ENCODE measurements at places on chromosomes 7 and 10.

- no peak for DNase-seq
Measured at GRCh38 chr7:120783273-120783672, 74.7 kb downstream of the TSPAN12 start.

GRCh38 chr7:94069162-94069739 lies 65.1 kb upstream of the BET1 start:
- no peak for DNase-seq

DNA sequence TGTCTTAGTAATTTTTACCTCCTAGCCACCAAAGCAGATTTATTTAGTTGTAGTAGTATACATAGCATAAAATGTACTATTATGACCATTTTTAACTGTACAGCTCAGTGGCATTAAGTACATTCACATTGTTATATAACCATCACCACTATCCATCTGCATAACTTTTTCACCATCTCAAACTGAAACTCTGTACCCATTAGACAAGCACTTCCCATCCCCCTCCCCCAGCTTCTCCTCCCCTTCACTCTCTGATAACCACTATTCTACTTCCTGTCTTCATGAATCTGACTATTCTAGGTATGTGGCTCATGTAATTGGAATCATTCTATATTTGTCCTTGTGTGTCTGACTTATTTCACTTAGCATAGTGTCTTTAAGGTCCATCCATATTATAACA lies 71.9 kb downstream of the MRPL32 start:
- DNase-seq = no peak

DNA sequence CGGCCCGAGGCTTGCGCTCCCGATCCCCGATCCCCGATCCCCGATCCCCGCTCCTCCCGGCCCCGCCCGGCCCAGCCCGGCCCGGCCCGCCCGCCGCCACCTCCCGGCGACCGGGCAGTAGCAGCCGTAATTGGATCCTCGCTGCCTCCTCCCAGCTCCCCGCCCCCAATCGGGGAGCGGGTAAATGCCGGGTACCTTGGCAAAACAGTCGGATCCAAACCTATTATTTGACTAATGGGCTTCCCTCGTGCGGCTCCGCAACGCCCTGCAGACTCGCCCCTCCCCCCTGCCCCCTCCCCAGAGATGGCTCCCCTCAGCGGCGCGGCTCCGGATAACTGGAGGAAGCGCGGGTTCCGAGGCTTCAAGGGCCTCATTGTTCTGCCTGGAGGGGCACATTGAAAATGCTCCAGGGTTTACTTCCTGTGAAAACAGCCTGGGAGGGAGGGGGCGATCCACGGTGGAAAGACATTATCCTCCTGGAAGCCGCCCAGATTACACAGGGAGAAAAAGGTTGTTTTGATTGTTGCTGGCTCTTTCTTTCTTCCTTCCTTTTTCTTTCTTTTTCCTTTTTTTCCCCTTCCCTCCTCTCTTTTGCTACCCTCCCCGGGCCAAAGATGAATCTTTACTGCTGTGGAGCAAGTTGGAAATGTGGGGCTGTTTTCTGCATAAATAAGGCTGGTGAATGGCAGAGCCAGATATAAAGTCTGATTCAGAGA lies 94.7 kb upstream of the ZMIZ1 start:
- peak; percentile 9 for DNase-seq

- DNase-seq = no peak
Measured at GRCh38 chr10:85936161-85936560, 430.4 kb downstream of the GRID1 start.

- DNase-seq = no peak
Measured at GRCh38 chr10:84715911-84716310, 387.5 kb downstream of the CCSER2 start.

- no peak for DNase-seq
Measured at GRCh38 chr10:79424221-79425073, 21.0 kb downstream of the ZCCHC24 start.

- DNase-seq = no peak
Measured at GRCh38 chr10:98646998-98647917, 200.5 kb upstream of the HPS1 start.

GRCh38 chr10:104201636-104202035 lies 30.5 kb downstream of the CFAP43 start:
- DNase-seq = no peak

GRCh38 chr7:157684157-157684908 lies 347.5 kb downstream of the DNAJB6 start:
- no peak for DNase-seq

DNA sequence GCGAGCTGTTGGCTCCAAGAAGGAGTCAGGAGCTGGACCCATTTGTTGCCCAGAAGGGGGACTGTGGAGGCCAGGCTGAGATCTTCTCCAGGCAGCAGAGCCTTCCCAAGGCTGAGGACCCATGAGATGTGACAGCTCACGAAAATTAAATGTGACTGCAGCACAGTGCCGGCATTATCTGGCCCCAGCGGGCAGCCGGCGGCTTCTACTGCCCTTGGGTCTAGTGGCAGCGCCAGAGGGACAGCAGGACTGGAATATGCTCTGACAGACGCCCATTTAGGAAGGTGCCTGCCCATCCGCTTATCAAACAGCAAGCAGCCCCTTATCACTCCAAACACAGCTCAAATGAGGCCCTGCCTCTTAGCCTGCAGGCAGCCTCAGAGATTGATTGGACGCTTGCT lies 122.9 kb upstream of the LYZL2 start:
- no peak for DNase-seq

GRCh38 chr10:95467162-95467599 lies 94.0 kb downstream of the SORBS1 start:
- DNase-seq = no peak

- no peak for DNase-seq
Measured at GRCh38 chr10:405648-406047, 270.4 kb downstream of the ZMYND11 start.

GRCh38 chr7:80671744-80672143 lies 33.3 kb downstream of the CD36 start:
- no peak for DNase-seq

DNA sequence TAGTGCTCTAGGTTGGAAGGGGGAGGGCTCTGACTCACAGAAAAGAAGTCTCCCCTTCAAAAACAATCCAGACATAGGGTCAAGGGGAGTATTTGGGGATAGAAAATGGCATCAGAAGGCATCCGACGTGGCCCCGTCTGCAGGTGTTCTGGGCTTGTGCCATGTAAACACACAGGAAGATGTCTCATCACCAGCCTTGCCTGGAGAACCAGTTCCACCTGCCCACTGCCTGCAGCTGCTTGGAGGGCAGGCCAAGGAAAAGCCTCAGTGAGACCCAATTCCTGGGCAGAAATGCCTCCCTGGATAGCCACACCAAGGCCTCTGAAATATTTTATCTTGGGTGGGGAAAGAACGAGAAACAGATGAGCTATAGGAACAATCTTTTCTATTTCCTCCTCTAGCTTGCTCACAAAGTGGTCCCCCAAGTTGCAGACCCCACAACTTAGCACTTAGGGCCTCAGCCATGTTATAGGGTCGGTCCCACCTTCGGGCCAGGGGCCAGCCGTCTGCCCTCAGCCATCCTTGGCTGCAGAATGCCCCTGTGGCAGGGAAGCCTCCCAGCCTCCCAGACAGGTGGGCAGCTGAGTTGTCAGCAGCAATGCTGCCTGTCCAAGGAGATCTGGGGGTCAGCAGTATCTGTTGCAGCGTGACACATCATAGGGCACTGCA lies 54.3 kb upstream of the ECHDC3 start:
- no peak for DNase-seq

- DNase-seq = no peak
Measured at GRCh38 chr10:33253411-33253810, 81.1 kb downstream of the NRP1 start.

GRCh38 chr7:70316745-70317144 lies 718.5 kb downstream of the AUTS2 start:
- DNase-seq = no peak

- DNase-seq = no peak
Measured at GRCh38 chr7:77419102-77419501, 3.0 kb upstream of the GSAP start.

DNA sequence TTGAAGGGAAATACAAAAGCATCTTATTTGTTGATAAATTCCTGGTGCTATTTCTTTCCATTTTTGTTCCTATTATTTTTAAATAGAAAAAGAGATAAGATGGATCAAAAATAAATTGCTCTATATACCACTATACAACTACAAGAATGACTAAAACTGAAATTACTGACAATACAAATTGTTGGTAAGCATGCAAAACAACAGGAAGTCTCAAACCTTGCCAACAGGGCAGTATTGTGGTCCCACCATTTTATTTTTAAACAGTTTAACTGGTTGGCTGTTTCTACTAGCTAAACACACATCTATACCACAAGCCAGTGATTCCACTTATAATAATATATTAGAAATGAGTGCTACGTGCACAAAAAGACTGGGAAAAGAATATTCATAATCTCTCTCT lies 213.0 kb downstream of the JAZF1 start:
- no peak for DNase-seq

- DNase-seq = no peak
Measured at GRCh38 chr10:32461203-32461602, 15.3 kb downstream of the CCDC7 start.

DNA sequence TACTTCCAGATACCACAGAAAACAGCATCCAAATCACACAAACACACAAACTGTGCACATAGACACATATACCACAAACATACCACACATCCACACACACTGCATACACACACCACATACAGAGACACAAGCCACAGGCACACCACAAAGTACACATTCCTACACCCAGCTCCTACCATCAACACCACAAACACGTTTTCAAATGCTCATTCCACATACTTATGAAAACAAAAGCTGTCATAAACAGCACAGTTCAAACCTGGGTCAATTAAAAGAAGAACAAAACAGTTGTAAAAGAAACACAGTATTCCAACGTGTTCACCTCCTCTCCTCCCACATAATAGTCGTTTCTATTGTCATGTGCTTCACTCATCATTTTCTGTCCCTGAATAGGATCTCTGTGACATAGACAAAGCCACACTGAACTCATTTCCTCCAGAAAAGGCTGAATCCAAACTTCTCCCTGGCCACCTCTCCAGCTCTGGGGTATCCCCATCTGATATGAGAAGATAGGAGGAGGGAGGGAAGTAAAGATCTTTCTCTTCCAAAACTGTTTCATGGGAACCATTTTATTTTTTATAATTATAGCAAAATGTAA lies 89.2 kb downstream of the CXCL12 start:
- DNase-seq = no peak

DNA sequence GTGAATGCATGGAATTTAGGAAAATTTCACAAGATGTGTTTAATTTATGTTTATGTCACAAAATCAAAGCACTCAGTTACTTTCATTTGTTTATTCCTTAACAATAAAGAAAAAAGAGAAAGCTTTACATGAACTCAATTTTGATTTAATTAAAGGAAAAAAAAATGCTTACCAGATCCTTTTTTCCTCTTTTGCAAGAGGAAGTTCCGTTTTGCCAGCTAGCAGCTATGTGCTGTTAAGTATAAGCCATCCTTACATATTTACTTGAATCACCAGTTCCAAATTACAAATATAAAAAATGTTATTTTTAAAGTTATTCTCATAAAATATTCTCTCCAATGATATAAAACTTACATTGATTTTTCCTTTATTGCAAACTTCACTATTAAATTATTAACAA lies 12.7 kb downstream of the MRC1 start:
- DNase-seq = no peak

GRCh38 chr7:148898845-148899484 lies 14.9 kb upstream of the EZH2 start:
- DNase-seq = no peak

GRCh38 chr10:71312811-71313789 lies 6.0 kb upstream of the SLC29A3 start:
- DNase-seq = no peak

GRCh38 chr7:157983502-157984422 lies 603.9 kb downstream of the PTPRN2 start:
- no peak for DNase-seq

DNA sequence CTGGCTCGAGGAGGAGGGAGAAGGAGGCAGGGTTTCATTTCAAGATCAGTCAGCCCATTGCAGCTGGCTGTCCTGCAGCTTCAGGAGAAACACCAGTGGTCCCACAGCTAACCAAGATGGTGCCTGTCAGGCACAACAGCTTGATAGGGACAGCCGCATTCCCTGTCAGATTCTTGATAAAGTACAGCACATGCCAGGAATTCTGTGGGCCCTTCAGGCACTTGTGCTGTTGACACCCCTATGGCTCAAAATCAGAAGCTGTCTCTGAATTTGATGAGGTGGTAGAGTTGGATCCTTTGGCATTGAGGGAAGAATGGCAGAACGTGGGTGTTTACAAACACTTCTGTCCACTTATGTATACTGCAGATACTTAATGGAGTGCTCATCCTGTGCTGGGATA lies 354.3 kb downstream of the KCNMA1 start:
- DNase-seq = no peak

DNA sequence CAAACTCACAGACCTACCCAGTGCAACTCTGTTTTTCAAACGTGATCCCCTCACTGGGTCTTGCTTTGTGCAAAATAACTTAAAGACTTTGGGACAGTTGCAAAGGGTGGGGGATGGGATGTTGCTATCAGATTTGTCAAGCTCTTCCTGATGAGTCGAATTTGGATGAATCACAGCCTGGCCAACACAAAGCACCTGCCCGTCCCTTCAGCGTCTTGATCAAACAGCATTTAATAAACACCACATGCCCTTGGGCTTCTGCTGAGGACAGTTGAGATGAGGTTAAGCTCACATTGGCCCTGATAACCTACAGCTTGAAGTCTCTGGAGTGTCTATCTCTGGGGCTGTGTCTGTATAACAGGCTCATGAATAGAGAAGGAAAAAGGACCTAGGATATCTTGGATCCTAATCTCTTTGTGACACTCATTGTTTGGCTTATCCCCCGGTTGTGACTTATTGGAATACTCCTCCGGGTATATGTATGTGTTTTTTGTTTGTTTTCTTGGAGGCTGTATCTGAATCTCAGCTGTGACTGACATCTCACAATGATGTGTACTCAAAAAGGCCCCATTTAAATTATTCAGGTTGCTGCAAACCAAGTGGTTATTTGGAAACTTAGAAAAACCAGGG lies 132.6 kb upstream of the NAMPT start:
- DNase-seq = no peak

GRCh38 chr7:128154504-128154903 lies 86.6 kb upstream of the LEP start:
- no peak for DNase-seq

DNA sequence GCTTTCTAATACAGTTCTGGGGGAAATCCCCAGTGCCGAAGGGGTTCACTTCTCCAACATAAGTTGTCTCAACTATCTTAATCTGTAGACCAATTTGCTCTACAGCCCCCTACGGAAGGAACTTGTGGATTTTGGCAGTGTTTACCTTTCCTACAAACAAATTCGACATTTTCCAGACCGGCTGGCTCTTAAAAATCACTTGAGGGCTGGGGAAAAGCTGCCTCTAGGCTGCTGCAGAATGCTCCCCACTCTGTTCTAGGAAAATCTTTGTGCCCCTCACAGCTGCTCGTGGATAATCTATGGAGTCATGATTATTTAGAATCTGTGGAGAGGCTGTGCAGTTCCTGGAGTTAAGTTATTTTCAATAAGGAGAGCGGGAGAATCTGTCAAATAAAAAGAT lies 474.6 kb upstream of the FZD8 start:
- DNase-seq = no peak

GRCh38 chr7:27802999-27803398 lies 63.0 kb downstream of the TAX1BP1 start:
- DNase-seq = no peak
